Posterior cingulate gyrus (tissue), 11 donors: ENCODE measurements at places on chromosomes 6 and 20.

GRCh38 chr20:703006-703405, 27.4 kb upstream of the SCRT2 start:
- no peak for DNase-seq

- DNase-seq: no peak
These were observed 24.5 kb downstream of the ENPP1 start for GRCh38 chr6:131832363-131832762.

DNA sequence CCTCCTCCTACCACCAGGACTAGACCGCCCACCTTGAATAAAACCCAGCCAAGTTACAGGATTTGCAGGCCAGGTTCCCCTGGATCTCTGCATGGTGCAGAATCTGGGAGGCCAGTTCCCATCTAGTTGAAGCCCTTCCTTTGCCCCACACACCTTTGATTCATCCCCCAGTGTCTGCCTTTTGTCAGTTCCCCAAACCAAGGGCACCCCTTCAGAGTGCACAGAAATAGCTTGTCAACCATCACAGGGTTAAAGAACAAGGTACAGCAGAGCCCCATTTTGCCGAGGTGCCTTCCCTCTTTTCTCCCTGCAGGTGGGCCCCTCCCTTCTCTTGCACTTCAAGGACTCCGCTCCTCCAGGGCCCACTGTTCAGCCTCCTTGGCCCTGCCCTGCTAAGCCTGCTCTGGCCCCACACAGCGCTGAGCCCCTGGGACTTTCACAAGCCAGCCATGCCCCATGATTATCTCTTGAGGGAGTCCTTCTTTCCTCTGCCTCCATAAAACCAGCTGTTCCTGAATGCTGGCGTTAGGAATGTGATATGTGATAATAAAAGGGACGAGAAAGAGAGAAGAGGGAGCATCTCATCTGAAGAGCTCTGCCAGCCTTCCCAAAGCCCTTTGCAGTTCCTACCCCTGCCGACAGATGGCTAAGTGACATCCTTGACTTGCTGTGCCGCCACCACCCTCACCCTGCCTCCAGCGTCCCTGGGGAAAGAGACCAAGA, 280.3 kb downstream of the CDC5L start:
- DNase-seq: no peak

- DNase-seq: no peak
These were observed 92.2 kb downstream of the CEP162 start for GRCh38 chr6:84135291-84135690.

DNA sequence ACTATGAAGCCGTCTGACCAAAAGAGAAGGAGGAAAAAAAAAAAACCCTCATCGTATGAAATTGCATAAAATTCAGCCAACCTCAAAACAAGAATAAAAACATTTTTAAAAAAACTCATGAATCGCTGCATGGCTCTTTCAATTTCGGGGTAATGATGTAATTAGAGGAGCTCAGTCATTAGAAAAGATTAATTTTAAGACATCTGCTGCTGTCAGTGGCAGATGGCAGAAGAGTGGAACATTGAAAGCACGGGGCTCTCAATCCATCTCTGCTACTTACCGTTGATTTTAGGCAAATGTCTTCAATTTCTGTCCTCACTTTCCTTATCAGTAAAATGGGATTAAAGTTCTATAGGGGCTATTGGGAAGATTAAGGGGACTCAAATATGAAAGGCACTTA, 79.1 kb downstream of the EYA2 start:
- DNase-seq: no peak

DNA sequence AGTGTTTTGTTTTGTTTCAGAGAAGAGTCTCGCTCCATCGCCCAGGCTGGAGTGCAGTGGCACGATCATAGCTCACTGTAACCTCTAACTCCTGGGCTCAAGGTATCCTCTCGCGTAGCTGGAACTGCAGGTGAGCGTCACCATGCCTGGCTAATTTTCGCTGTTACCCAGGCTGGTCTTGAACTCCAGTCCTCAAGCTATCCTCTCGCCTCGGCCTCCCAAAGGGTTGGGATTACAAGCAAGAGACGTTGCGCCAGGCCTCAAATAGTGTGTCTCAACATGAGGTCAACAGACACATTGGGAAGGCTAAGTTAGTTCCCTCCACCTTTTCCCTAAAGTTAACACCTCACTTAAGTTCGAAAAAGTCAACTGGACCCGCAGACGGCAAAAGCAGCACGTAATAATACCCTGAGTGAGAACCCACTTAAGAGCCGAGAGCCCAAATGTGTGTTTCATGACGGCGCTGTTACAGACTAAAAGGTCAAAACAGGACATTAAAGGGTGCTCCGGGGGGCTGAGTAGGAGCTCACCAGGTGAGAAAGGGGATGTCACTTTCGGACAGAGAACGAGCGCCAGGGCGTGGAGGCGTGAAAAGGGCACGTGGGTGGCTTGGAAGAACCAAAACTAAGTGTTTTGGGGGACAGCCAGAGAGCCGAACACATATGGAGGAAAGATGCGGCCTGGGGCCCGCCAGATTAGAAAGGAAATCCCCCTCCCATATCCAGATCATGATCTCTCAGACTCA, 499 bp downstream of the TTI1 start:
- DNase-seq: no peak

DNA sequence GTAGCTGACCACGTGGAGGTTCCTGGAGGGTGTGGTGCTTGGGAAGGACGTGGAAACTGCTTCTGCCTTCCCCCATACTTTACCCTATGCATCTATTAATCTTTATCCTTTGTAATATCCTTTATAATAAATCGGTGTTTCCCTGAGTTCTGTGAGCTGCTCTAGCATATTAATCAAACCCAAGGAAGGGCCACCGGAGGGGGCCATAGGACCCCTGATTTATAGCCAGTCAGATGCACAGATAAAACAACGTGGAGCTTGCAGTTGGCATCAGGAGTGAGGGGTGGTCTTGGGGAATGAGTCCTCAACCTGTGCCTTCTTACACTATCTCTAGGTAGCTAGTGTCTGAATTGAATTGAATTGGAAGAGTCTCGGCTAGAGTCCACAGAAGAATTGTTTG, 36.5 kb upstream of the TFAP2A start:
- no peak for DNase-seq

GRCh38 chr6:158396136-158396535, 83.9 kb downstream of the TULP4 start:
- no peak for DNase-seq

GRCh38 chr6:140041056-140041455, 666.6 kb upstream of the CITED2 start:
- DNase-seq: no peak

DNA sequence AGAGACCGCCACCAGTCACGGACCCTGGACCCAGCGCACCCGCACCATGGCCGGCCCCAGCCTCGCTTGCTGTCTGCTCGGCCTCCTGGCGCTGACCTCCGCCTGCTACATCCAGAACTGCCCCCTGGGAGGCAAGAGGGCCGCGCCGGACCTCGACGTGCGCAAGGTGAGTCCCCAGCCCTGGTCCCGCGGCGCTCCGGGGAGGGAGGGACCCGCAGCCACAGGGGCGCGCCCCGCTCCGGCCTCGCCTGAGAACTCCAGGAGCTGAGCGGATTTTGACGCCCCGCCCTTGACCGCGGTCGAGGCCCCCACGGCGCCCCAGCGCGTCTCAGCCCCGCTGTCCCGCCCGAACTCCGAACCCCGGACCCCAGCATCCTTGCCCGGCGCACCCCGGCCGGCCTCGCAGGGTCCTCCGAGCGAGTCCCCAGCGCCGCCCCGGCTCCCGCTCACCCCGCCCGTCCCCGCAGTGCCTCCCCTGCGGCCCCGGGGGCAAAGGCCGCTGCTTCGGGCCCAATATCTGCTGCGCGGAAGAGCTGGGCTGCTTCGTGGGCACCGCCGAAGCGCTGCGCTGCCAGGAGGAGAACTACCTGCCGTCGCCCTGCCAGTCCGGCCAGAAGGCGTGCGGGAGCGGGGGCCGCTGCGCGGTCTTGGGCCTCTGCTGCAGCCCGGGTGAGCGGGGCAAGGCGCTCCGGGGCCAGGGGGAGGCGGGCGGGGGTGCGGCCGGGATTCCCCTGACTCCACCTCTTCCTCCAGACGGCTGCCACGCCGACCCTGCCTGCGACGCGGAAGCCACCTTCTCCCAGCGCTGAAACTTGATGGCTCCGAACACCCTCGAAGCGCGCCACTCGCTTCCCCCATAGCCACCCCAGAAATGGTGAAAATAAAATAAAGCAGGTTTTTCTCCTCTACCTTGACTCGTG, at the start of gene OXT:
OXT (plus strand) TSS at position 11 of the 920 bp plus-strand sequence; CDS start at position 47, 36 bp downstream.
- DNase-seq: no peak

GRCh38 chr6:136775548-136775947, 16.7 kb downstream of the MAP3K5 start:
- no peak for DNase-seq

DNA sequence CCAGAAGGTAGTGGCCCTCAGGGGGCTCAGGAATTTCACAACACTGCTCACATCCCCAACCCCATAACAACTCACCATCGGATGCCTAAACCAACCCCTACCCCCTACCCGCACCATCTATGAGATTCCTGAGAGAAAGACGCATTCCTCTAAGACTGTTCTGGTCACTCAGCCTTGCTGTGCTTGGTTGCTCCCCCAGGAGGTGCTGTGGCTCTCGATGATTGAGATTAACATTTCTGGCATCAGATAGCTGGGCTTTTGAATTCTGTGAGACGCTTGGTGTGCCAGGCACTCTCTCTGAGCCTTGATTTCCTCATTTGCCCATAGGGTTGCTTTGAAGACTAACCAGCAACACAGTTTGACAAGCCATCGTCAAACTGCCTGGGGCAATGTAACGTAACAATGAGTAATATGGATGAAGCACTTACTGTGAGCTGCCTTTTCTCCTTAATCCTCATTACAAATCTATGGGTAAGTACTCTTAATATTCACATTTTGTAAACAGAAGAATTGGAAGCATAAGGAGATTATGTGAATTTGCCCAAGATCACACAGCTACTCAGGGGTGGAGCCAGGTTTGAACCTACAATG, 978 bp downstream of the WFDC6 start:
- DNase-seq: no peak

DNA sequence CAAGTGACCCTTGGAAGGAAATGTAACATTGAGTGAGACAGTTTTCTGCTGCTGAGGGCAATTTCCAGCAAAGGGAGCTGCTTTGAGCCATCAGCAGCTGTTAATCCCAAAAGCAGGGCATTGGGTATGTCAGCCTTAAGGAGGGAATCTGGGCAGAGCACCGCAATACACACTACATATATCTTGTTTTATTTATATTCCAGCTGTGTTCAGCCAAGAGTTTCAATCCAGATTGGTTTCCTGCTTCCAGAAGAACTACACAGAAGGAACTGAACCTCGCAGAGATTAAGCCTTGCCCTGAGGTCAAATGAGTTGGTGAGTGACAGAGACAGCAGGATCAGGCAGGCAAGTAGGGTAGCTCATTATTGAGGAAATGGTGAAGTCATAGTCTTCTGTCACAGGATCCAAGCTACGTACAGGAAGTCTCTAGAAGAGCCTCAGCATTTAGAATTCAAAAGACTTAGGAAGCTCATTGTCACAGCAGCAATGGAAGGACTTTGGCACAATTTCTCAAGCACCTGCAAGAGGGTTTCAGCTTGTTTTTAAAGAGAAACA, 109.9 kb upstream of the HEY2 start:
- DNase-seq: no peak

GRCh38 chr6:129215916-129216520, 333.1 kb downstream of the LAMA2 start:
- DNase-seq: no peak

- DNase-seq: no peak
These were observed 102.6 kb downstream of the KIF13A start for GRCh38 chr6:17884498-17885478.

- no peak for DNase-seq
These were observed 148.1 kb downstream of the UBE3D start for GRCh38 chr6:82917346-82918064.

GRCh38 chr6:11333132-11333849, 100.8 kb upstream of the NEDD9 start:
- DNase-seq: no peak

- DNase-seq: no peak
These were observed 1.8 kb downstream of the RNF144B start for GRCh38 chr6:18388942-18389341.

DNA sequence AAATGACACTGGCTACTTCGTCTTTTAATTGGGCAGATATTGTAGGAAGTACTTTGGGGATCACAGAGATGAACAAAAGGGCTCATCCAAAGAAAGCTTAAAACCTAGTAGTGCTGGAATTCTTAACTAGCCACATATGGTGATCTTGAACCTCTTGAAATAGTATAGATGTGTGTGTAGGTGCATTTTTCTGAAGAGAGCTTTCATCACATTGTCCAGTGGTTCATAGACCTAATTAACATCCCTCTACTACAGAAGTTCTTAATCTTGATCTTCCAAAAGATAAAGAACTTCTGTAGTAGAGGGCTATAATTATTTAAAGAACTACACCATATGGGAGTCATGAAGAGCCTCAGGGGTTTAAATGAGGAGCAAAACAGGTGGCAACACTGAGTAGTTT, 2.3 kb upstream of the PRIM2 start:
- no peak for DNase-seq

- DNase-seq: no peak
These were observed 48.5 kb upstream of the SUPT3H start for GRCh38 chr6:45426251-45426650.
